ENCODE measurements at places on chromosomes 1 and 21.

GRCh38 chr1:110107867-110108469 is 4.3 kb upstream of the UBL4B start:
- no peak for DNase-seq

- DNase-seq, result no peak
Observed at GRCh38 chr1:119544165-119544762, 37.3 kb downstream of the HSD3B1 start.

DNA sequence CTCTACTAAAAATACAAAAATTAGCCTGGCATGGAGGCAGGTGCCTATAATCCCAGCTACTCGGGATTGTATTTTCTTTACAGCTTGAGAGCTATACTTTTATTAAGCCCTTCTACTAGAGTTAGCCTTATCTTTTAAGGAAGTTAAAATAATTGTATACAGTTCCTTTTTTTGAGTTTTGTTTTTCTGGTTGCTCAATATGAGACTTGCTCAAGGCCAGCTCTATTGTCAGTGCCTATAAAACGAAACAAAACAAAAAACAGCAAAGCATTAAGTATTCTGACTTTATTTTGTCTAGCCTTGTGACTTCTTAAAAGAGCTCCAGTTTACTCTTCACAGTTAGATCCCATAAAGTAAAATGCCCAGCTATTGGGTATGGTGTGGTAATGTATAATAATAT is 17.2 kb downstream of the PKN2 start:
- DNase-seq, result no peak

GRCh38 chr1:56975446-56975845 is 9.6 kb upstream of the C8B start:
- DNase-seq, result no peak

GRCh38 chr1:17597651-17598050 is 58.2 kb downstream of the ARHGEF10L start:
- no peak for DNase-seq

DNA sequence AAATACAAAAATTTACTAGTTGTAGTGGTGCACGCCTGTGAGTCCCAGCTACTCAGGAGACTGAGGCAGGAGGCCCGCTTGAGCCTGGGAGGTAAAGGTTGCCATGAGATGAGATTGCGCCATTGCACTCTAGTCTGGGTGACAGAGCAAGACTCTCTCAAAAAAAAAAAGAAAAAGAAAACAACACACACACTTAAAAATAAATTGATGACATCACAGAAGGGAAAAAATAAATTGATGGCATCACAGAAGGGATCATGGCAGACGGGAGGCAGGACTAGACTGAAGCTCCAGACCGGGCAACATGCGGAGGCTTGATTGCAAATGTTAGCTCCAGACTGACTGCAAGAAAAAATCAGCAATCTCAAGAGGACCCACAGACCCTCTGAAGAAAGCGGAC is 43.3 kb downstream of the KLHL20 start:
- DNase-seq, result no peak

- no peak for DNase-seq
Observed at GRCh38 chr21:36431252-36431651, 46.1 kb downstream of the CHAF1B start.

- no peak for DNase-seq
Observed at GRCh38 chr1:41568204-41568603, 83.7 kb upstream of the EDN2 start.

DNA sequence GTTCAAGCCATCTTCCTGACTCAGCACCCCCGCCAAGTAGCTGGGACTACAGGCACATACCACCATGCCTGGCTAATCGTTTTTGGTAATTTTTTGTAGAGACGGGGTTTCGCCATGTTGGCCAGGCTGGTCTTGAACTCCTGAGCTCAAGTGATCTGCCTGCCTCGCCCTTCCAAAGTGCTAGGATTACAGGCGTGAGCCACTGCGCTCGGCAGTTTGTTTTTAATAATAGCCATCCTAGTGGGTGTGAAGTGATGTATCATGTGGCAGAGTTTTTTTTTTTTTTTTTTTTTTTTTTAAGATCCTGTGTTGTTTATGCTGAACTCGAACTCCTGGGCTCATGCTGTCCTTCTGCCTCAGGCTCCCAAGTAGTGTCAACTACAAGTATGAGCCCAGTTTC is 51.8 kb downstream of the SPEN start:
- DNase-seq, result no peak

GRCh38 chr1:157111396-157112165 is 12.0 kb upstream of the ETV3L start:
- DNase-seq, result no peak

DNA sequence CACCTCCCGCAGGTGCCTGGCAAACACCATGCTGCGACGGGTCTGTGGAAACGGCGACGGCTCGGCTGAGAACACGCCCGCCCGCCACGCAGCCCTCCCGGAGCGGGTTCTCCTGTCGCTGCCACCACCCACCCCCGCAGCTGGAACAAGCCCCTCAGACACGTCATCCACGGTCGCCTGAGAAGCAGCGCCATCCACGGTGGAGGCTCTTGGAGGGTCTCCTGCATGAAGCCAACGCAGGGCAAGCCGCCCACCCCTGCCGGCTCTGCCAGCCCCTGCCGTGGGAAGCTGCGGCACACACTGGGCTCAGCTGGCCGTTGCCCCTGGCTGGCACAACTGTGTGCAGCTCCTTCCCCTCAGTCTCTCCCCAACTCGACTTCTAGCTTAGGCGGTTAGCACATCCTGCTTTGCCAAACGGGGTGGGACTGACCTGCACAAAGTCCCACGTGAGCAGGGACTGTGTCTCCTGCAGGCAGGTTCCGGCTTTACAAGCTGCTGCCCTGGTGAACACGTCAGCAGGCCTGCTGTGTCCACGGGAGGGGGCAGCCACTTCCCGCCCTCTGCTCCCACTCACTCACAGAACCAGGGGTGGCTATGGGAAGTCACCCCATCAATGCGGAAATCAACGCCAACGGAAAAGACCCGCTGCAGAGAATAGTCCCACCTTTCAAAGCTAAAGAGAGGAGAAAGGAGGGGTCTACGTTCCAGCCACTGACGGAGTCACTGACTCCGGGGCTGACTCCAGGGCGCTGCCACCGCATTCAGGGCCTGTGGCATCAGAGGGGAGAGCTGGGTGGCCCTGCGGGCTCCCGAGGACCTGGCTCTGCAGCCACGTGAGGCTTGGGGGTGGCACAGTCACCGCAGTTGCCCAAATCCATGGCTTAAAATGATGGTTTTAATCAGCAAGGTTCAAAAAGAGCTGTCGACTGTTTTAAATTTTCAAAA is 10.3 kb downstream of the POFUT2 start:
- no peak for DNase-seq

DNA sequence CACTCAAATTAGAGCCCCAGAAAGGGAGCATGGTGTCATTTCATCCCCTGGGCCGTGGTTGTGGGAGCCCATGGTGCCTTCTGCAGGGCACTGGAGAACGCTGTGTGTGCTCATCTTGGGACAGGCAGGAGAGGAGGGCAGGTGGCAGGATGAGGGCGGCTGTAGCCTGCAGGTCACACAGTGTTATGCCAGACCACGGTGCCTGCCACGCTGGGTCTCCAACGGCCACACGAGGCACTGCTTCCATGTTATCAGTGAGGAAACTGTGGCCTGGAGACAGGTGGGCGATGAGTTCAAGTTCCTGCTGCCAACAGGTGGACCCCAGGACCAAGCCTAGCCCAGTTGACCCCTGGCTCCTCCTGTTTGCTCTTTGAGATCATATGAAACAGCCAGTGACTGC is 21.0 kb downstream of the ABCG1 start:
- DNase-seq, result no peak

GRCh38 chr1:219476116-219476515 is 136.8 kb downstream of the ZC3H11B start:
- no peak for DNase-seq

DNA sequence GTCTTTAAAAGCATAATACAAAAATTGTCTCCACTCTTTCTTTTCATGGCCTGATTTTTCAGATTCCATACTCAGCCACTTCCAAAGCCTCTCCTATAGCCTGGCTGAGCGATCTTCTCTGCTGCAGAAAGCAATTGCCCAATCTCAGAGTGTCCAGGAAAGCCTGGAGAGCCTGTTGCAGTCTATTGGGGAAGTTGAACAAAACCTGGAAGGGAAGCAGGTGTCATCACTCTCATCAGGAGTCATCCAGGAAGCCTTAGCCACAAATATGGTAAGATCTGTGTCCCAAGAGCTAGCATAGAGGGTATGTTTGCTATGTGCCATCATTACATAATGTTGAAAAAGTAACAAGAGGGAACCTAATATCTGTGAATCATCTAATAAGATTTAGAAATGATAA is 130.7 kb upstream of the BMP8A start:
- no peak for DNase-seq

DNA sequence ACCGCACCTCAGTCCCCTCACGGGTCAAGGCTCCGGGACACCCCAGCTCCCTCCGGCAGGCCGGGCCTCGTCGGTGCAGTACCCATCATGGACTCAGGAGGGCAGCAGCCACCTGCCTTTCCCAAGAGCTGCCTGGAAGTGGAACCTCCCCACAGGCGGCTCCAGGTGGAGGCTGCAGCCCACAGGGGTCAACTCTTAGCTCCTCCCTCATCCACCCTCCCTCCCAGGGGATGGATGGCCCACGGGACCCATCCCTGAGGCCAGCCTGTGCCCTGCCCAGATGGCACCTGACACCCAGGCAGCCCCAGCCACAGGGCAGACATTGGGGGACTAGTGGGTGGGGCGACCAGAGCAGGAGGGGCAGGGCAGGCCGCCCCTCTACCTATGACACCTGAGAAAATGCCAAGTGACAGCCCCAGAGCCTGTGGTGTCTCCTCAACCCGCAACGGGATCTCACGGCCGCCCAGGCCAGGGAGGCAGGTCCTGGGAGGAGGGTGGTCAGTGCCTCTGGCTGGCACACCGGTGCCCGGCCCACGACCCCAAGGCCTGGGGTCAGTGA is 1.2 kb upstream of the ARHGEF16 start:
- peak; percentile 47 for DNase-seq

DNA sequence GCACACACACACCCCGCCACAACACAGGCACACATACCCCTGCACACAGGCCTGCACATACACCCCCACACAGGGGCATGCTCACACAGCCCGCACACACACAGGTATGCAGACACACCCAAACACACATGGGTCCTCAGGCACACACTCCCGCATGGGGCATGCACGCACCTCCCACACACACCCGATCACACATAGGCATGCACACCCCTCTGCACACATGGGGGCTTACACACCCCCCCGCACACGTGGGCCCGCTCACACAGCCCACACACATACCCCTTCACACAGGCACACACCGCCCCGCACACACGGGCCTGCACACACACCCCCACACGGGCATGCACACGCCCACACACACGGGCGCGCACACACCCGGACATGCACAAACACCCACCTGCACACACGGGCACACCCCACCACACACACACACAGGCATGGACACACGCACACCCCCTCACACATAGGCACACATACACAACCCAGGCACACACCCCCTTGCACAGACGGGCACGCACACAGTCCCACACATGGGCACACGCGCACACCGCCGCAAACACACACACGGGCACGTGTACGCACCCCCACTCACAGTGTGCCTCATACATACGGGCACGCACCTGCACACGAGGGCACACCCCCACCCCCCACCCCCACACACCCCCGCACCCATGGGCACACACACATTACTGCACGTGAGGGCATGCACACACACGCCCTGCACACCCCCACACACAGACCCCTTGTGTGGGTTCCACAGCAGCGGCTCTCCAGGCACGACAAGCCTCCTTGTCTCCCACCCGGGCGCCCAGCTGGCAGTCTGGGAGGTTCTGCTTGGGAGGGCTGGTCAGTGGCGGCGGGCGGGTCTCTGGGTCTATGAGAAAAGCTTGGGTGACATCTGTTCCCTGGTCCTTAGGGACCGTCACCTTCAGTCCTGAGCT is 8.3 kb downstream of the ATAD3B start:
- no peak for DNase-seq

GRCh38 chr1:37471345-37472231 is 2.8 kb upstream of the ZC3H12A start:
- DNase-seq, result no peak

DNA sequence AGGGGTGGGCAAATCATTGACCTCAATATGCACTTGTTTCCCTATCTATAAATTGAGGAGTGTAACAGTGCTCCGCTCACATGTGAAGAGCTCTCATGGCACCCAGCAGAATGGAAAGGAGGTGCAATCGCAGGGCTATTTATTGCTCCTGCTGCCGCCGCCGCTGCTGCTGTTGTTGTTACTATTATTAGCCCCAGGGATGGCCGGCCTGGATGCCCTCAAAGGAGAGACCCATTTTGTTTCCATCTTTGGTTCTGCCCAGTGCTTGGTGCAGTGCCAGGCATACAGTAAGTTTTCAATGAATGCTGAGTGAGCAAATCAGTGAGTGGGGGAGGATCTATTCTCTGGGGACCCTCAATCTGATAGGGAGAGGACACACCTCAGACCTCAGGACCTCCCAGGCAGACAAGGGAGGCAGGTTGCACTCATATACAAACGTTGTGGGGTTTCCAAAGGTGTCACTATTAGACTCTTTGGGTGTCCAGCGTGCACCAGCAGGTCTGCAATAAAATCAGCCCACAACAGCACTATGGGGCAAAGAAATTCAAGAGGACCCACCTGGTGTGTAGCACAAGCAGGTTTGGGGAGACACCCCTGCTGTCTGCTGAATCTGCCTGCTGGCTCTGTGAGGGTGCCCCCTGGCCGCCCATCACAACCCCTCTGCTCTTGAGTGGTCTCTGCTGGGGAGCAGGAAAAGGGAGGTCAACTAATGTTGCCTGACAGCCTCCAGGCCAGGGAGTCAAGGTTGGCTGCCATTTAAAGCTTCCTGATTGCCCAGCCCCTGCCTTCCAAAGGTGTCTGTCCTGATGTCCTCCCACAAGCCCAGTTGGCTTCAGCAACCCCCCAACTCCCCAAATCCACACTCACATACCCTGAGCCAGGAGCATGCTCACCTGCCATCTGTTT is 136.3 kb downstream of the ACTL8 start:
- no peak for DNase-seq

GRCh38 chr1:244096066-244096610 is 45.1 kb downstream of the ZBTB18 start:
- DNase-seq, result no peak

GRCh38 chr1:217946511-217946910 is 315.4 kb downstream of the SPATA17 start:
- DNase-seq, result no peak

DNA sequence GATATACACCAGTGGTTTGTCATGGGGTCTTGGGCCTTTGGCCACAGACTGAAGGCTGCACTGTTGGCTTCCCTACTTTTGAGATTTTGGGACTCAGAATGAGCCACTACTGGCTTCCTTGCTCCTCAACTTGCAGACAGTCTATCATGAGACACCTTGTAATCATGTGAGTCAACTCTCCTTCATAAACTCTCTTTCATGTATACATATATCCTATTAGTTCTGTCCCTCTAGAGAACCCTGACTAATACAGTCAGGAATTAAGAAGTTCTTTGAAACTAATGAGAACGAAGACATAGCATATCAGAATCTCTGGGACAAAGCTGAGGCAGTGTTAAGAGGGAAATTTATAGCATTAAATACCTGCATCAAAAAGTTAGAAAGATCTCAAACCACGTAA is 110.8 kb downstream of the SLC5A9 start:
- DNase-seq, result no peak

GRCh38 chr1:186502087-186502486 is 41.2 kb upstream of the PDC start:
- DNase-seq, result no peak

Measured in T-helper 2 cell (primary cell).